ENCODE measurements at places on chromosomes 5 and 9.
A peak's percentile ranks its signal among the peaks of the same experiment; 100 is the strongest.

DNA sequence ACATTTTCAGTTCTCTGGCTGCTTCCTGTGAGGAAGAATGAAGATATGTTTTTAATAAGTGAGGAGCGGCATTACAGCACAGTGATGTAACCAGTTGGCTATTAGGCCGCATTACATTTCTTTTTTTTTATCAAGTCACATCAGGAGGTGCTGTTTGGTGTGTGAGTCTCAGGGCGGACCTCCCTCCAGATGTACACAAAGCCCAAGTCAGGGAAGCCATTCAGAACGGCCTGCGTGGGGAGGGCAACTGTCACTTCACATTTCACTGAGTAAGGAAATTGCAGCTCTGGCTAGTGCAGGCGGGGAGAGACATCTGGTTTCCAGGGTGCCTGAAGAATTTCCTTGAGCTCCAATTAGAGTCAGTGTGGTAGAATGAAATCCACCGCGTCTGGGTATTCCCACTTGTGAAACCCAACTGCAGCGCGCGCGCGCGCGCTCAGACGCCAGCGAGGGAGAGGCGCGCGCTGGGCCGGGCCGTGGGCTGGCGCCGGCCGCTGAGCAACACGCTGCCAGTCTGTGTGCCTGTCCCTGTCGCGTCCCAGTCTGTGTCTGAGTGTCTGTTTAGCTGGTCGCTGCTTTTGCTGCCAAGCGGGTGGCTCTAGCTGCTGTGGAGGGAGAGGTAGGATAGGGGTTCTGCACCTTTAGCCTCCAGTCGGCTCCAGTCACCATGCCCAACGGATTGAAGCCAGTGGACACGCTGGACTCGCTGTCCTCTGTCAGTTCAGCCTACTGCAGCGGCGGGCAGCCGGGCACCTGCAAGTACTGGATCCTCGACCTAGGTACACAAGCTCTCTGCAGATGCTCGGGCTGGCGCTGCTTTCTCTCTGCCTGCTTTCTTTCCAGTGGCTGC lies 140.8 kb upstream of the OTULINL start:
- DNase-seq, result no peak

GRCh38 chr5:134249469-134250379 lies 23.9 kb upstream of the PPP2CA start:
- DNase-seq, result no peak

GRCh38 chr5:154782326-154782725 lies 27.1 kb downstream of the LARP1 start:
- DNase-seq, result no peak

DNA sequence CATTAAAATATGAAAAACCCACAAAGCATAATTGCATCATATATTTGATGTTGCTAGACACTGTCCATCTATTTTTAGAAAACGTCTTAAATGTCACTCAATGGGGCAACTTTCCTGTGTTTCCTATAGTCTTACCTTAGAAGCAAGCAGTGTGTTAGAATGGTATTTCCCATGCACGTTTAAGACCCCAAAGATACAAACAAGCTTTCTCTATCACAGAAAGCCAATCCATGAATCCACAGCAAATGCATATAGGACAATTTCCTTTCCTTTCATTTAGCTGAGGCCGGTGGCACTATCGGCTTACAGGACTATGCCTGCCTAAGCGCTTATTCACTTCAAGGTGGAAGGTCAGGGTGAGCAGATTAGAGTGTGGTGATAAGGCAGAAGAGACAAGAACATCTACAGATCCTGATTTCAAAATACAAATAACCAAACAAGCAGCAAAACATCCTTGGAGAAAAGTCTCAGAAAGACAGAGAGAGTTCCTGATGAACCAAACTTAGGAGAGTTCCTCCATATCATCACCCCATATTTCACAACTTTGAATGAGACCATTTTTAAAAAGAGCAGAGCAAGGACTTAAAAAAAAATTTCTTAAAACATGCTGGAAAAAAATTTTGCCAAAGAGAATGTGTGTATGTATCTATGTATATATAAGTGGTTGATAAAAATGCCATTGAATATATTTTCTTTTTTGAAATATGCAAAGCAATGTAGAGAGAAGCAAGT lies 57.2 kb downstream of the MEF2C start:
- no peak for DNase-seq

- DNase-seq, result no peak
These were observed 395.7 kb upstream of the ZNF462 start for GRCh38 chr9:106467113-106467864.

DNA sequence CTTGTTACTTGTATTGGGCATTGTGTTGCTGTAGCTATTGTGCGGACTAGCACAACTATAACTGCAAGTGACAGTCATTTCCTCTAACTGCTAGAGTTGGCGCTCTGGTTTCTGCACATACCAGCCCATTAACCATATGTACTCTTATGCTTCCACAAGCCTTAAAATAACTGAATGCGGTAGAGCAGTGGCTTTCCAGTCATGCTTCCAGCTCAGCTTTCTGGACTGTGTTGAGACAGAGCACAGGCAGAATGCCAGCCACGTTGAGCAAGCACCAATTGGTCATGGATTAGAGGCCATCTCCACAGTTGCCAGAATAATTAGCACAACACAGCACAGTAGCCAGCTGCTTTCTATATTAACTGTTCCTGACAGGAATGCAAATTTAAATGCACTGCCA lies 12.2 kb downstream of the INVS start:
- DNase-seq, result no peak

DNA sequence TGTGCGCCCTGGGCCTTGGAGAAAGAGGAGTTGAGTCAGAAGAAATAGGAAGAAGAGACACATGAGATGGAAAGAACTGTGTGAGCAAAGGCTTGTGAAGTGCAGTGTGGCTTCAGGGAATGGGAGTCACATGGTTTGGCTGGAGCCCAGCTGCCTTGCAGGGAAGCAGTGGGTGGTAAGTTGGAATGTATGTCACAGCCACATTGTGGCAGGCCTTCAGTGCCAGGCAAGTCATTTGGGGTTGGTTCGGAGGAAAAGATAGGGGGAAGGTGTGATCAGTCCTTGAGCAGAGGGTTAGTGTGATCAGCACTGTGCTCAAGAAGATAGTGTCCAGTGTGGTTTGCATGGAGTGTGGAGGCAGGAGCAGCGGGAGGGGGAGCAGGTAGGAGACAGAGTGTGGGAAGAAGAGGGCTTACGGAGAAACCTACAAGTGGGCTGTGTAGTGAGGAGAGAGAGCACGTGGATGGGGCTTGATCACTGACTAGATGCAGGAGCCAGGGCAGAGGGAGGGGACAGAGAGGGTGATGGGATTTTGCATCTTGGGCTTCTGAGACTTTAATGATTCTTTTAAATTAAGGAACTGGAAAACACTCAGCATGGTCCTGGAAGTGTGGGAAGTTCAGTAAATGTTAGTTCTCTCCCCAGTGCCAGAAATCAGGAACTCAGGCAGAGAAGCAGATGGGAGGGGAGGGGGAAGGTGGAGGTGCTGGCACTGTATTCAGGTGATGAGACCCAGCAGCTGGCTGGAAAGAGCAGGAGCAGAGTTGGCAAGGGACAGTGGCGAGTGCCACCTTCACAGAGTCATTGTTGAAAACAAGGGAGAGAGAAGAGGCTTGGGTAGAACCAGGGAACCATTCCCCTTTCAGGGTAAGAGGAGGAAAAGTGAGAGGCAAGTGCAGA lies 46.6 kb downstream of the ARHGAP26 start:
- no peak for DNase-seq

DNA sequence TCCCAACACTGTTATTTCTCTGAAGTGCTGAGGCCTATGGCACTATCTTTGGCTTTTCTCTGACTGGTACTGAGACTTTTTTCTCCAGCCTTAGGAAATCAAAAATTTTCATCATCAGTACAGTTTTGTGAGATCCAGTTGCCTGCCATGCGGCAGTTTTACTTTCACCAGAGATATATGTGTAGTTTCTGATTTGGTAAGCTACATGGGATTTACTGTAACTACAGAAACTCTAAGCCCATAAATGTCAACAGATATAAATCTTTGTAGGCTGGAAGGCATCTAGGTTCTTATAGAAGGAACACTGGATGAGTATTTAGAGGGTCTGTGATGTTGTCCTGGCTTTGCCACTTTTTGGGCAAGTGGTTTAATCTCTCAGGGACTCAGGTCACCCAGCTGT lies 69.0 kb downstream of the DOCK2 start:
- DNase-seq, result no peak

DNA sequence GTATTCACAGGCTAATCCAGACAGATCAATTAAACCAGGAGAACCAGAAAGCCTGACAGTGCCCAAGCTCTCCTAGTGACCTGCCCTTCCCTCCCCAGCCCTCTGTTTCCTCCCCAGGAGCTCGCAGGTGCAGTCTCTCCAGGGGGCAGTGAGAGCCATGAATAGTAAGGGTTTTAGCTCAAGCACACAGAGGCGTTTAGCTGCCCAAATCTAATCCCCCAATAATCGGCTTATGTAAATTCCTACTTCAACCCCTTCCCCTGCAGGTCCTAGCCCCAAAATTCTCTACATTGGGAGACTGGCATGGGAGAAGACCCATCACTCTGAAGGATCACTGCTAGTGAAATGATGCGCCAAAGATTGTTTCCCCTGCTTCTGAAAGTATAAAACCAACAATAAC lies 10.5 kb upstream of the TAL2 start:
- no peak for DNase-seq

GRCh38 chr5:73519531-73520283 lies 21.5 kb downstream of the BTF3 start:
- peak; percentile 80 for DNase-seq

- no peak for DNase-seq
These were observed 66.9 kb downstream of the OR2K2 start for GRCh38 chr9:111263116-111263515.

DNA sequence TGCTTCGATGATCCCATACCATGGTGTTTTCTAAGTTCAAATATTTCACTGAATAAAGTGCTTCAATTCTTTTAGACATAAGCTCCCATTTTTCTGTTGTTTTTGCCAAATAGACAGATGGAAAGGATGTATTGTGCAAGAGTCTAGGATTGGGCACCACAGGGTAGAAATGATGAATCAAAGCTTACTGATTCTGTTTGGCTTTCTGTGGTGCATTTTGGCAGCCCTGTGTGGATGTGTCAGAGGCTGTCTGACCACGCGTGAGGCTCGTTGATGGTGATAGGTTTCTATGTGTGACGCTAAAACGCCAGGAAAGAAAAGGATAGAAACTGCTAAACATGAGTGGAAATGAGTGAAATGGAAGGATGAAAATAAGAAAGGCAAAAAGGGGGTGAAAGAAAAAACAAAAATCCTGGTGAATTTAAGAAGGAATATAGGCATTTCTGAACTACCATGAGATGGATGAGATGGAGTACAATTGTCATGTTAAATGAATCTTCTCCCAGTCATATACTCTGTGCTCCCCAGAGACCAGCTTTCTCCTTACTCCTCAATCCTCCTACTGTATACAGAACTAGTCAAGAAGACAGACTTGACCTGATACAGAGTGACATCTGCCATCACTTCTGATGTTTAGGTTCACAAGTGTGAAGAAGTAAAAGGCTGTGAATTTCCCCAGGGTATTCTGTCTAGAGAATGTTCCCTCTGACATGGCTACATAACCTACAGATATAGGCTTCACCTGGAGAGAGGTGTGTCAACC lies 54.4 kb downstream of the ANKH start:
- peak; percentile 66 for DNase-seq
